ENCODE measurements at places on chromosomes 5 and 9. TPM values are rescaled to one million over a fixed set of nuclear protein-coding genes. Genes with fewer than 3 reads are reported as not detected.

The ZDHHC11 gene
- 38.0 TPM for total RNA-seq

The PCBD2 gene
- total RNA-seq, result 24.7 TPM

The SLC45A2 gene
- total RNA-seq, result not detected

The SLC25A2 gene
- total RNA-seq, result not detected

The PHF24 gene
- total RNA-seq, result 0.22 TPM

GRCh38 chr5:123085638-123086286 is 3.3 kb upstream of the PRDM6 start:
- no peak for DNase-seq

DNA sequence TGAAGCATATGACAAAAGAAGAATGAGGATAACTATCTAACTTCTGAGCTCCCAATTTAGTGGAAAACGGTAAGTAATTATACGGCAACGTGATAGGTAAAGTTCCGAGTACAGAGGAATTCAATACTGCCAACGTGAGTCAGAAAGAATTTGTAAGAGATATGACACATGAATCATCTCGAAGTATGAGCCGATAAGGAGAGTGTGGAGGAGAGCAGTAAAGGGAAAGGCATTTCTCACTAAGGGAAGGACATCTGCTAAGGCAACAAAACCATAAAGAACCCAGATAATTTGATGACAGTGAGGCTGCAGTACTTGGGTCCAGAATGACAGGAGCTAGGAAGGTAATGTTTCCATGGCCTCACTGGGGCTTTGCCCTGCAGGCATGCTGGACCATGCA is 11.0 kb downstream of the MPDZ start:
- DNase-seq, result no peak

GRCh38 chr9:8857068-8857925 is 1057.7 kb upstream of the DMAC1 start:
- DNase-seq, result peak; percentile 63

DNA sequence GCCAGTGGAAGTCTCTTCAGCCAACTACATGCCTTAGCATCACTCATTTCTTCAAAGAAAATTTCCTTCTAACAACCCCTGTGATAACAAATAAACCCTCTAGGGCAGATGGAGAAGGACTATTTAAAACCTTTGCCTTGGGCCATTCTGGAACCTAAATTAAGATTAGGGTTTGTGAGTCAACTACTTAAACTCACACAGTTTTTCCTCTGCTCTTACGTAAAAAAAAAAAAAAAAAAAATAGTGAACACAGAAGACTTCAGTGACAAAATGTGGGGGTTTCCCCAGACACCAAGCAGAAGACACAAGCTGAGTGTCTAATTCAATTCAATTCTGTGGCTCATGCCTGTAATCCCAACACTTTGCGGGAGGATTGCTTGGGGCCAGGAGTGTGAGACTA is 65.8 kb upstream of the ERCC6L2 start:
- no peak for DNase-seq

GRCh38 chr9:75200892-75201470 is 112.7 kb downstream of the OSTF1 start:
- no peak for DNase-seq

DNA sequence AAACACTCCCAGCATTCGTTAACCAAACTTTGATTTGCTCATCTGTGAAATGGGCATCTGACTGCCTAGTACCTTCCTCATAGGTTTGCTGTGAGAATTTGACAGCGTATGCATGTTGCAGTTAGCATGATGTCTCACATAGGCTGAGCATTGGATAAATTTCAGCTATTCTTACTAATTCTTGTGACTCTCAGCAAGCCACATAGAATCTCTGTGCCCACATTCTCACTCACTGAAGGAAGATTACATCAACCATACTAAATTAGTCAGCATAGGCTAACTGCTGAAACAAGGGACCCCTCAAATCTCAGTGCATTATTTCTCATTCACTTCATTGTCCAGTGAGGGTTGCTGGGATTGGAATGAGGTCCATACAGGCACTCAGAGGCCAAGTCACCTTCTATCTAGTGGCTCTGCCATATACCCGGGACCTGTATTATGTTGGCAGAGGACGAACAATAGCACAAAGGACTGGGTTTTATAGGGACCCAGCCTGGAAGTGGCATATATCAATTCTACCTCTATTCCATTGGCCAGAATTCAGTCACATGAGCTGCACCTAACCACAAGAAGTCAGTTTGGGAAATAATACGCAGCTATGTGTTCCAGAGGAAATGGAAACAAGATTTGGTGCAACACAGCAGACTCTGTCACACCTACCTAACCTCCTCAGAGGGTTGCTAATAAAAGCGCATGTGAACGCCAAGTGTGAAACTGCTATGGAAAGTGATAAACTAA is 4.2 kb upstream of the PTGER4 start:
- DNase-seq, result no peak

- no peak for DNase-seq
Observed at GRCh38 chr5:122581629-122582028, 193.3 kb upstream of the SNX2 start.

DNA sequence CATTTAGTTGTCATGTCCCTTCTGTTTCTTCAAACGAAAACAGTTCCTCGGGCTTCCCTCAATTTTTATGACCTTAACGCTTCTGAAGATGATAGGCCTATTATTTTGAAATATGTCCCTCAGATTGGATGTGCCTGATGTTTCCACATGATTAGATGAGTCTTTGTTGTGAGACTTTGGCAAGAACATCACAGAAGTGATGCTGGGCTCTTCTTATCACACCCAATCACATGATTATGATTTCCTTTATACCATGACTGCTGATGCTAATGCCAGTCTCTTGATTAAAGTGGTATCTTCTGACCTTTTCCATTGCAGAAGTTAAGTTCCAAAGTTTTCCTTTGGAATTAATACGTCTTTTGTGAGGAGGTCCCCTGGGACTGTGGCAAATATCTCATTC is 175.7 kb downstream of the SAXO1 start:
- no peak for DNase-seq

DNA sequence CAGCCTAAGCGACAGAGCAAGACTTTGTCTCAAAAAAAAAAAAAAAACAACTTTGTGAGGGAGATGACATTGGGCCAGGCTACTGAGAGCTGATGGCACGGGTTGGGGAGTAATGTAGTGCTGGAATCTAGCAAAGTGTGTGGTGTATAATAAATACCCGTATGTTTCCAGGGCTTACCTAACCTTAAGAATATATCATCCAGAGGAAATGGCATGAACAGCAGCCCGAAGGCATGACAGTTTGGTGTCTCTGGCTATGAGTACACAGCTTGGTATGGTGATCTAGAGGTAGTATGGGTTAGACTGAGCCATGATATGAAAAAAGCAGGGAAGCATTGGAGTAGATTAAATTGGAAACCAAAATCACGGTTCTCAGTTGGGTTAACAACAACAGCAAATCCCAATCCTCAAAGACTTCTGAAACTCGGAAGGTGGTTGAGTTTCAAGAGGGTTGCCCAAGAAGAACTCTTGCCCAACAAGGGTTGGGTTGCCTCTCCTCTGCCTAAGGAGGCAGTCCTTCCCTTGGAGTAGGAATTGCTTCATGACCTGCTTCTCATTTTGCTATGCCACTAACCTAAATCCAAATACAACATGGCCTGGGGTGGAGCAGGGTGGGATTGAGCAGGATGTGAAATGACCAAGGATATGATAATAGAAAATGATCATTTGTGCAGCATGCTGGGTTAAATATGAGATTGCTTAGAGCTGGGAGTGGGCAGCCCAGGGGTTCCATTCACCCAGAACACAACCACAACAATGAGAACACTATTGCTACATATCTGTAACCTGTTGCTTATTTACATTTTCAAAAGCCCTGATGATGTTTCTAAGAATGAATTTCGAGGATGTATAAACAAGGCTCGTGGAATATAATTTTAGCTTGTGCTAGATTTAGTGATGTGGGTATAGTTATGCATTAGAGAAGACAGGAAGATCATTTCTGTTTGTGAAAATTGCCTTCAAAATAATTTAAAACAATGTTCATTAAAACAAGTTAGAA is 64.6 kb upstream of the ZFR start:
- DNase-seq, result no peak

DNA sequence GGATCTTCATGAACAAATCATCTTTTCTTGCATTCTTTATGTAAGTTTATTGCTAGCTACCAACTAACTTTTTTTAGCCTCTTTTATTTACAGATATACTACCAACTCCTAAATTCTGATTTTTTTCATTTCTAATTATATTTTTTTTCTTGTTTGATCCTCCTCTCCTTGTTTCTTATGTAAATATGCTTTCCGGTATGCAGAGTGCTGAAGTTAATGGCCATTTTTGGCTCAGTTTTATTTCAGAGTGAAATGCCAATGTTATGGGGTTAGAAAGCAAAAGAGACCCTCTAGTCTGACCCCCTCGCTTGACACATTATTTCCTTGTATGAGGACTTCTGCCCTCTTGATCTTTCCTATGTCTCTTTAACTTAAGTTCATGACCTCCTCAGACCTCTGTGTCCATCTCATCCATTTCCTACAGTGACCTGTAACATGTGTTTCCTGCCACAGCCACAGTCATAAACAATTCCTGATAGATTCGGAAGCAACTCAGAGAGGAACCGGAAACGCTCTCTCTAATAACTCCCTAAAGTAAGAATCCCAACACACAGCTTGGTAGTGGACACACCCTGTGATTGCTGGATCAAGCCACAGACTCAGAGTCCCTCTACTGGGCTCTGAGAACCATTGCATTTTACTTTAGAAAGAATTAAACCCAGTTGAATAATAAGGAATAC is 42.9 kb upstream of the AFAP1L1 start:
- DNase-seq, result no peak

DNA sequence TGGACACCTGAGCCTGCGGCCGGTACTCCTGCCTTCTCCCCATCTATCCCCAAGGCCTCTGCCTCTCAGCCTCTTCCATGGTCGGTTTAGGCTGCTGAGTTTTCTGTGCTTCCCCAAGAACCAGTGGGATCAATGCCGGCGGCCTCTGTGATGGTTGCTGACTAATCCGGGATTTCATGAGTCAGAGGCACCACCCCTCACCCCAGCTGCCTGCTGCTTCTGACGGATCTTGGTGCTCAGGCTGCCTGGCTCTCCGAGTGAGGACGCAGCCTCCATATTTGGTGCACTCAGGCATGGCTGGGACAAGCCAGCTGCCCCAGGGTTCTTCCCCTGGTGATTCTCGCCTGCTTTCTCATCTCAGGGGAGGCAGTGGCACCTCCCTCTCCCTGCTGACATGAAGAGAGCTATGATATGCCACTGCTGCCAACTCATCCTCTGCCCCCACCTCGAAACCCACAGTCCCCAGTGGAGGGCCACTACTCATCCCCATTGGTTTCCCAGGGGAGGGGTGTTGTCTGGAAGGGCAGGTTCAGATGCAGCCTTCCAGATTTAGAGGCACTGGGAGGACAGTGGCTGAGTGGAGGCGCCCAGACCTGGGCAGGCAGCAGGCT is 3.3 kb upstream of the MAN1B1 start:
- peak; percentile 83 for DNase-seq

DNA sequence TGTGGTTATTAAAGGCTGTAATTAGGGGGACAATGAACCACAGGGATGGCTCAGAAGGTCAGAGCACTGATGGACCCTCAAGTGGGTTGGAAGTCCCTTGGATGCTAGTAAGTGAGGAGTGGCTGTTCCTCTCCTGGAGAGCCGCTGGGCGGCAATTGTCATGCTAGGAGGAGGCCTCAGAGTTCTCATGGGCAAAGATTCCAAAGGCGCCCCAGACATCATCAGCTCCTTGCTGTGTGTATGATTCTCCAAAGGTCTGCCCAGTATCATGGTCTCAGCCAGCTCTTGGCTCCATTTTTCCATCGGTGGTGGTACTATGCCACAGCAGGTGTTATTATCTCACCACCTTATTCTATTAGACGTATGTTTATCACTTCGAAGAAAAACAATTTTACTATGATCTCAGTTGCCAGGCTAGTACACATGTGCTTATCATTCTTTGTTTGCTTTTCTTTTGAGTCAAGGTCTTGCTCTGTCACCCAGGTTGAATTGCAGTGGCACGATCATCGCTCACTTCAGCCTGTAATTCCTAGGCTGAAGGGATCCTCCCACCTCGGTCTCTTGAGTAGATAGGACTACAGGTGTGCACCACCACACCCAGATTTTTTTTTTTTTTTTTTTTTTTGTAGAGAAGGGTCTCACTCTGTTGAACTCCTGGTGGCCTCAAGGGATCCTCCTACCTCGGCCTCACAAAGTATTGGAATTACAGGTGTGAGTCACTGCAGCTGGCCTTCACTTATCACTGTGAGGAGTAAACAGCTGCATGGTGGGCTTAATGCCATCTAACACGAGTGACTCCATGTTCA is 46.8 kb downstream of the EXOSC2 start:
- DNase-seq, result no peak

DNA sequence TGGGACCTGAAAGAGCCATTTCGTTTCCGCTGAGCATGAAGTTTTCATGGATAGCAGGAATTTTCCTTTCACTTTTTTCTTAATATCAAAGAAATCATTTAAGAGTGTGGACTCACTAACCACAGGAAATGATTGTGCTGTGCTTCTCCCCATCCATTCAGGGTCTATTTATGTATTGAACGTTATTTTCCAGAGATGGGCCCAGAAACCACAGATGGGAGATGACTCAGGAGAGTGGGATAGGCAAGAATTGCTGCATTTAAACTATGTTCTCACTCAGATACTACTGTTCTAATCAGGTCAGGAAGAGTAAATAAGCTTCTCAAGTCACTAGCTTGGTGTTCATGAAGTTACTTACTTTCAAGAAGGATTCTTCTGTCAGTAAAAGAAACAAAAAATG is 763.8 kb downstream of the DTWD2 start:
- no peak for DNase-seq

Data from Right ventricle myocardium inferior (tissue), 1 donor.